Mesothelial cell of epicardium (in vitro differentiated cells): ENCODE measurements at places on chromosomes 7 and 10. TPM values are rescaled to one million over a fixed set of nuclear protein-coding genes. Genes with fewer than 3 reads are reported as not detected.

GRCh38 chr10:17831341-17831740, 22.2 kb downstream of the MRC1 start:
- no peak for DNase-seq
- H3K36me3 ChIP-seq, result no peaks in the 10 kb centered on the region
- no peaks in the 10 kb centered on the region for H3K27me3 ChIP-seq
- no peak overlapping the region for H3K27ac ChIP-seq
- H3K4me3 ChIP-seq, result no peak overlapping the region

GRCh38 chr10:71138166-71138830, 74.1 kb upstream of the UNC5B start:
- no peak overlapping the region for H3K27ac ChIP-seq
- H3K4me1 ChIP-seq, result peaks cover 13% of the 10 kb centered on the region
- DNase-seq, result no peak
- H3K36me3 ChIP-seq, result no peaks in the 10 kb centered on the region
- H3K27me3 ChIP-seq, result peaks cover 55% of the 10 kb centered on the region
- H3K4me3 ChIP-seq, result no peak overlapping the region

DMTF1 gene
- 132 to 149 TPM (median 135 TPM) in 3 replicates for total RNA-seq

DNA sequence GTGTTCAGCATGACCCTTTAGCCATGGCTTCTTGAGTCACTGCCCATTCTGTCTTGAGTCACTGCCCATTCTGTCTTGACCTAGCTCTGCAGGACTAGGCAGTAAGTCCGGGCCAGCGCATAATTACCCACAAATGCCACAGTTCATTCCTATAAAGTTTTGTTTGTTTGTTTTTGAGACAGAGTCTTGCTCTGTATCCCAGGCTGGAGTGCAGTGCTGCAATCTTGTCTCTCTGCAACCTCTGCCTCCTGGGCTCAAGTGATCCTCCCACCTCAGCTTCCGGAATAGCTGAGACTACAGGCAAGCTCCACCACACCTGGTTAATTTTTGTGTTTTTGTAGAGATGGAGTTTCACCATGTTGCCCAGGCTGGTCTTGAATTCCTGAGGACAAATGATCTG, 32.7 kb upstream of the TARP start:
- peaks cover 6% of the 10 kb centered on the region for H3K27me3 ChIP-seq
- H3K27ac ChIP-seq, result no peak overlapping the region
- H3K36me3 ChIP-seq, result no peaks in the 10 kb centered on the region
- no peak for DNase-seq
- H3K4me3 ChIP-seq, result no peak overlapping the region
- no peaks in the 10 kb centered on the region for H3K4me1 ChIP-seq

DNA sequence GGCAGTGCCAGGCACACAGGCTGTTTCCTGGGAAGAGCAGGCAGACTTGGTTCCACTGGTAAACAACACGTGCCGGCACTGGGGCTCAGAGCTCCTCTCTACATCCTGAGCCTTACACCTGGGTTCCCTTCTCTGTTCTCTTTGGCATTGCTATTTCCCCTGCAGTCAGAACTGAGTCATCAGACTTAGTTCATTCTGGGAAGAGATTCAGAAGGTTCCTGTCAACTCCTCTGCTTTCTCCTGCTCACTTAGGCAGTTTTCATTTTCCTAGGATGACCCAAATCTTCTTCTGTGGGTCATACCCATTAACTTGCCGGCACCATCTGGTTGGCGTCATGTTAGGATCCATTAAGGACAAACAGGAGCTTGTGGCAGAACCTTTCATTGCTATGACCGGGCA, 33.4 kb upstream of the LRRC18 start:
- no peaks in the 10 kb centered on the region for H3K4me1 ChIP-seq
- peaks cover 52% of the 10 kb centered on the region for H3K27me3 ChIP-seq
- no peak for DNase-seq
- no peaks in the 10 kb centered on the region for H3K36me3 ChIP-seq
